ENCODE measurements at places on chromosomes 4 and X.

- DNase-seq: no peak
Observed at GRCh38 chr4:6071959-6072720, 53.9 kb upstream of the C4orf50 start.

GRCh38 chr4:147582386-147583060 lies 34.7 kb upstream of the TMEM184C start:
- no peak for DNase-seq

GRCh38 chrX:2423899-2424298 lies 76.9 kb downstream of the DHRSX start:
- DNase-seq: no peak

DNA sequence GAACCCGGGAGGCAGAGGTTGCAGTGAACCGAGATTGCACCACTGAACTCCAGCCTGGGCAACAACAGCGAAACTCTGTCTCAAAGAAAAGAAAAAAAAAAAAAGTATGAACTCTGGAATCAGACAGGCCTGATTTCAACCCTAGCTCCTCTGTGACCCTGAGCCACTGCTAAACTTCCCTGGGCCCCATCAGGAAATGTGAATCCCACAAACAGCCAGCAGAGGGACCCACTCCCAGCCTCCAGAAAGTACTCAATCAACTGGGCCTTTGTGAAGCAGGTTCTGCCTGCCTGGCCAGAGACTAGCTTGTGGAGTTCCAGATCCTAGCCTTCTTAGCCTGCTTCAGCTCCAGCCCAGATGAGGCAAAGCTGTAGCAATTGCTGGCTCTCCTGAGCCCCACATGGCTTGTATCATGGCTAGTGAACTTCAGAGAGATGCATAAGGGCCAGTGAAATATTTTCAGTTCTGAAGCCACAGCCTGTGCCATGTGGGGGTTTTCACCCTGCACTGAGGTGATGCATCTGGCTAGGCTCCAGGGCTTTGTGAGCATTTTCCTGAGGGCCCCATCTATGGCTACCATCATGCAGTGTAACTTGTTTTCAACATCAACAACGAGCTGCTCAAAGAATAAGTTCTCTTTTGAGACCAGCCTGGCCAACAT lies 7.2 kb upstream of the IDS start:
- DNase-seq: no peak

DNA sequence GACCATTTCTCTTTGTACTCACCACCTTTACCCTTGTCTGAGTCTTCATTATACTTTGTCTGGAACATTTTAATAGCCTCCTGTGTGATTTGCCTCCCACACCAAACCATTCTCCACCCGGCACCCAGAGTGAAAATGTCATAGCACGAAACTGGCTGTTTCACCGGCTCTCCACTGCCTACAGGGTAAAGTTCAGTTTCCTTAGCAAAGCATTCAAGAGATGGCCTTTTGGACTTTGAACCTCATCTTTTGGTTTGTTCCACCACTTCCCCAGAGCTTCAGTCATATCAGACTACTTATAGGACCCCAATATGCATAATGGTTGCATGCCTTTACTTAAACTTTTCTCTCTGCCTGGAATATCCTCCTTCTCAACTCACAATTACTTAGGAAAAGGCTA lies 38.3 kb downstream of the RAP2C start:
- DNase-seq: no peak

- DNase-seq: no peak
Observed at GRCh38 chrX:55129361-55129760, 40.5 kb downstream of the PAGE2 start.

Data from renal cortex interstitium (tissue), 15 donors.